H1 (cell line): ENCODE measurements at places on chromosomes 6 and 20. TPM values are rescaled to one million over a fixed set of nuclear protein-coding genes. Genes with fewer than 3 reads are reported as not detected.

GRCh38 chr20:54255157-54255556 lies 47.3 kb downstream of the PFDN4 start:
- DNase-seq, result no peak

GRCh38 chr6:108836061-108836460 lies 12.2 kb upstream of the ARMC2 start:
- DNase-seq, result no peak

DNA sequence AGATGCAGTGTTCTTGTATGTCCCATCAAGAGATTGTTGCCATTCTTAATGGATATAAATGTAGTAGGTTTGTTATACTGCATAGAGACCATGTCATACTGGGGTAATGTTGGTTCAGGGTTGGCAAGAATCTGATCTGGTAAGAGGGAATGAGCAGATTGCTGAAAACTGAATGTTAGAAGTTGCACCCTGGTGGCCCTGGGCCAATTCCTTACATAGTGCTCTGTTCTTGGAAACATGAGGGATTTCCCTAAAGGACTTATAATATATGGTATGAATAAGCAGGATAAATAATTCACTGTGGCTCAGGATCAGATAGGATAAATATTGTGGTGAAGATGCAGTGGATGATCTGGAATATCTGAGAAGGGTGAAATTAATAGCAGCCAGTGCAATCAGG lies 70.2 kb downstream of the ANKS1A start:
- no peak for DNase-seq

DNA sequence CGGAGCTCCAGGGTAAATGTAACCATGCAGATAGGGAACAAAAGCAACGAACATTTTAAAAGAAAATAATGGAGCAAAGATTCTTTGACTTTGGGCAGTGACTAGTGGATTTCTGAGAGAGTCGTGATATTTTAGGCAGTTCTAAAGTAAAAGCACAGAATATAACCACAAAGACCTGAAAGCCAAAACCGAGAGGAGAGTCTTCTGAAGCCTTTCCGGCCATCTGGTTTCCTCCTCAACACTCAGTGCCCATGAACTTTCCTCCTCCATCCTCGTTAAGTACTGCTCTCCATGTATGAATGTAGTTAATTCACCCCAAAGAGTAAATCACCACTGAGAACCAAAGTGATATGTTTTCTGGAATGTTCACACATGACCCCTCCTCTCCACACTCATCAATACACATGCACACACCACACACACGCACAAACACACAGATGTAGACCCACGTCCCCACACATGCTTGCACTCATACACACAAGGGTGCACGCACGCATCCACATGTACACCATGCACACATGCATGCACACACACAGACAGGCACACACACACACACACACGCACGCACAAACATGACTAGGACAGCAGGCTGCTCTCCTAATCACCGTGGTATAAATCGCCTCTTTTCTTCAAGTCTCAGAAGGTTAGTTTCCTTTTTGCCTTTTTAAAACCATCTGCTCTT lies 109.5 kb downstream of the MYLK4 start:
- no peak for DNase-seq

DNA sequence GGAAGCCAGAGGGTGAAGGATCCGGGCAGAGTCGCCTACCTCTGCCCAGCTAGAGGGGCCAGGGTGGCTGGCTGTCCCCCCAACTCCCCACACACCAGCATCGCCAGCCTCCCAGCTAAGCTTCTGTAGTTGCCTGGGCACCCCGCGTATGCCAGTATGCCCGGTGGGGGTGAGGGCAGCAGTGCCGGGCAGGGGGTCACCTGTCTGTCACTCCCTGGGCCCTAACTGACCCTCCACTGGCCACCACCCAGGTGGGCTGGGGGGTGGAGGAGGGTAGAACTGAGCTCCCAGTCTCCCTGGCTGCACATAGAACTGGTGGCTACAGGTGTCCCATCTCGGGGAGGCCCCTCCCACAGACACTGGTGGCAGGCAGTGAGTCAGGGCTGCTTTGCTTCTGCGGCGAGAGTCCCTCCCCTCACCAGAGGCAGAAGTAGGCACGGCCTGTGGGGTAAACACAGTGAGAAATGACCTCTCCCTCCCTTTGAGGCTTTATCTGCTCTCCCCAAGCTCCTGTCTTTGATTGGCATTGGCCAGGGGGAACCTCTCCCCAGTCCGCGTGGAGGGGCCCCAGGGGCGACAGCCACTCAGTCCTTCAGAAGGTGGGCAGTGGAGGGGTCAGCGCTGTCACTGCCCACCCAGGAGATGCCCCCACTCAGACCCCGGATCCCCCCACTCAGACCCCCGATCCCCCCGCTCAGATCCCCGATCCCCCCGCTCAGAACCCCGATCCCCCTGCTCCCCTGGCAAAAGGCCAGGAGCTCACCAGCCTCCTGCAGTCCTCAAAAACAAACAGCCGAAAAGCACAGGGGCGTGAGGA lies 2.5 kb downstream of the NTSR1 start:
- DNase-seq, result no peak

- no peak for DNase-seq
Observed at GRCh38 chr6:32885698-32886286, 31.8 kb downstream of the PSMB9 start.

DNA sequence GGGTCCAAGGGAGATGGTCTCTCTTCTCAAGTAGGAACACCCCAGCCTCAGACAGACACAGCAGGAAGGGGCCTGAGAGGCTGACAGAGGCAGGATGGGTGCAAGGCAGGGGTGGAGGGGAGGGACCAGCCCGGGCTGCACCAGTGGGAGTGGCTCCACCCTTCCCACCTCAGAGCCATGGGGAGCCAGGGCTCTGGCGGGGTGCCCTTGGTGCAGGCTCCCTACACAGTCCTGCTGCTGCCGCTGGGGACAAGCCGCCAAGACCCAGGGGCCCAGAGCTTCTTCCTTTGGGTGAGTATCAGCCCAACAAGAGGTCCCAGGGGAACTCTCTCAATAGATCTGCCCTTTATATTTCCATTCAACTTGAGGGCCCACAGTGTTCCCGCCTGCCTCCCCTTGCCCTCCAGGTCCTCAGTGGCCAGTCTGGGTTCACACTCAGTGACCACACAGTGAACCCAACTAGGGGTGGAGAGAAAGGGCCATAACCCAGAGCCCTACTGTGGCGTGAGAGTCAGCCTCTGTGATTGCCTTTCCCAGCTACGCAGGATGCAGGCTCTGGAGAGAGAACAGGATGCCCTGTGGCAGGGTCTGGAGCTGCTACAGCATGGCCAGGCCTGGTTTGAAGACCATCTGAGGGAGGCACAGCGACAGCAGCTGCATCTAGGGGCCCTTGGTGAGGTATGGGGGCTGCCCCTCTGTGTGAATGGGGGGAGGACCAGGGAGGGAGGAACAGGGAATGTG lies 592 bp downstream of the SAPCD1 start:
- no peak for DNase-seq

DNA sequence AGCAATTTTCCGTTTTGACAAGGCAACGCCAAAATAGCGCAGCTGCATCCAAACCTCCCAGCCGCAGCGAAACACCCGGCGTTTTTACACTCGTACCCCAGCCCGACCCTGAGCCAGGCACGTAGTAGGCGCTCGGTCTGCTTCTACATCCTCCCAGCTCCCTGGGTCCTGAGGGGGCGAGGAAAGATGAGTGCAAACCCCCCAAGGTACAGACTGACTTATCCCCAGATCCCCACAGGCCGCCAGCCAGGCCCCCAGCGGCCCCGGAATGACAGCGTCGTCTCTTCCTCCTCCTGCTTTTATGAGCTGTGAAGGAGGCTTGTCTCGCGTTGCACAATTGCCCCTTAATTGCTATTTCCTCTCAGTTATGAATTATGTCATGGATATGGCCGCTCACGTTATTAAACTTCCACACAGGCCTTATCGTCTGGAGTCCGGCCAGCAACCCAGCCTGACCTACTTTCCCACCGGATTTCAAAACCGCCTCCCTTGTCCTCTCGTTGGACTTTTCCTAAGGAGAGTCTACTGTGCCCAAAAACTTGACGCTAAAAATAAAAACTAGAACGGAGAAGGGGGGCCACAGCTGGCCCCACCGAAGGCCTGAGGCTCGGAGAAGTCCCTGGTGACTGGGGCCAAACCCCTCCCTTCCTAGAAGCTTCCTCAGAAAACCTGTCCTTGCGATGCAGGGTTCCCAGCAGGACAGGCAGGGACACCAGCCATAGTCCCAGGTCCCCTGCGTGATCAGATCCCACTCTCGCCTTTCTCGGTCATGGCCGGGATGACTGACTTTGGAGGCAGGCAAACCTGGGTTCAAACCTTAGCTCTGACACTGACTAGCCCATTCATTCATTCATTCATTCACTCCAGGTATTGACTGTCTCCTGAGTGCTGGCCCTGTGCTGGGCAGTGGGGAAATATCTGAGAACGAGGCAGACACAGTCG lies 130.9 kb upstream of the PTPN1 start:
- no peak for DNase-seq

DNA sequence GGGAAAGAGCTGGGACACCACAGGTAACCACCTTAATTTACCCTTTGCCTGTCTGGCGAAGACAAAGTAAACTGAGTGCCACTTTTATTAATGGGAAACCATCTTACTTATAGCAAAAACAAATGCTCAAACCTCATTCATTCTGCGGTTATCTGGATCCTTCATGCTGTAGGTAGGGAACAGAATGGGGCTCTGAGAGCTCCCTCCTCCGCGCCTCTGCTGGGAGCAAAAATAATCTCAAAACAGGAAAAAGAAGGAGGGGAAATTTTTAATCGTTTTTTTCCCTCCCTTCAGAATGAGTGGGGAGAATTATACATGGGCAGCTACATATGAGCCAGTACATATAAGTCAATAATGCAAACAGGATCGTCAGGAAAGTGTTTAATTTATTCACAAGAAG lies 177.3 kb downstream of the GMPR start:
- DNase-seq, result no peak

Gene FLRT3
- 0.35 and 0.80 TPM in 2 replicates for total RNA-seq

Gene PLCB4
- 13.8 and 14.1 TPM in 2 replicates for total RNA-seq

Gene TMC2
- not detected in 2 replicates for total RNA-seq

Gene SLC22A2
- 1.2 and 1.4 TPM in 2 replicates for total RNA-seq

Gene TCFL5
- total RNA-seq, result 15.0 and 15.6 TPM in 2 replicates

Gene C6orf15
- not detected in 2 replicates for total RNA-seq
